Testis (tissue), 5 donors: ENCODE measurements at places on chromosomes 2 and 18. TPM values are rescaled to one million over a fixed set of nuclear protein-coding genes. Genes with fewer than 3 reads are reported as not detected.

Gene UPP2
- not detected for polyA plus RNA-seq

Gene COX7A2L
- polyA plus RNA-seq = 143 TPM

Gene CBLN2
- 0.80 TPM for polyA plus RNA-seq

Gene PLEK
- polyA plus RNA-seq = 9.2 TPM

Gene ONECUT2
- polyA plus RNA-seq = 0.69 TPM

Gene CYS1
- polyA plus RNA-seq = 5.5 TPM

GRCh38 chr18:79479761-79480161, 84.0 kb downstream of the NFATC1 start:
- DNase-seq = no peak
- H3K4me1 ChIP-seq = no peaks in the 10 kb centered on the region
- no peak overlapping the region for H3K4me3 ChIP-seq
- H3K27me3 ChIP-seq = no peaks in the 10 kb centered on the region

DNA sequence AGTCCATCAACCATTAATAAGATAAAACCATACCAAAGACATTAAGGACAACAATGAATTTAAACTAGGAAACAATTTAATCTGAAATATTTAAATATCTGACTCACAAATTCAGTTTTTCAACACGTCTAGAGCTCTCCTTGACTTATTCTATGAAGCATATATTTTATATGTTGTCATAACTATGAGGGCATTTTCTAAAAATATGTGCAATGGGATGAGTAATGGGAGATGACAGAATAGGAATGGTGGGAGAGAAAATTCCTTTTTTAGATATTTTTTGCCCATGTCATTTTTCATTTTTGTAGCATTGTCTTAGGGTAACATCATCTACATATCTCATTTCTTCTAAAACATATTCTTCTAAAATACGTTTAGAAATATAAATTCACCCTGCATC, 79.2 kb upstream of the CDH2 start:
- DNase-seq = no peak

DNA sequence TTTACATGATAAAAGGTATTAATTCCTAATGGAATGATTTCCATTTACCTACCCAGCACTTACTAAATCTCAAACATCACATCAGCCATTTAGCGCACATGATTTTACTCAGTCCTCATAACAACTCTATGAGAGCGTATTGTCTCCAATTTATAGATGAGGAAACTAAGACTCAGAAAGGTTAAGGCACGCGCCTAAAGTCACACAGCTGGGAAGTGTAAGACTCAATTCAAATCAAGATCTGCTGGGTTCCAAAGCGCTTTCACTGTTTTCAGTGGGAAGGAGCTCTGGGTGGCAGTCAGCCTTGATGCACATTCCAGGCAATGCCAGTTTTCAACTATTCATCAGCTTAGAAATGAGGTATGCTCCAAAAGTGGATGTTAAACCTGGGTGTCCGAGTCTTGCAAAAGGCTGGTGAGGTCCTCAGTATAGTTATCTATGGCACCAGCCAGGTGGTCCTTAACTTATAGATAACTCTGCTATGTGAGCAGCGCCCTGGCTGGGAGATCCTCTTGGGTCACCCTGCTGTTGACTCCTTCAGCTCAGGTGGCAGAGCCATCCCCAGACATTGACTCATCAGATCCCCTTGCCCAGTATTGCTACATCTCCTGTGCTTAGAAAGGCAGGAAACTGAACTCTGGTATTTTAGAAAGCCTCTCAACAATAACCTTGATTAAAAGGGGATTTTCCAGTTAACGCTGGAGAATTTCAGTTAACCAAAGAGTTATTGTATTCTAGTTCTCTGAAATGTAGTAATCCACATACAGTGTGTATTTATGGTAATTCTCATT, 47.1 kb downstream of the SLC4A1AP start:
- no peak overlapping the region for H3K27ac ChIP-seq
- no peak overlapping the region for H3K4me3 ChIP-seq
- DNase-seq = no peak

GRCh38 chr18:2032036-2032435, 539.3 kb downstream of the METTL4 start:
- no peak overlapping the region for H3K27ac ChIP-seq
- DNase-seq = no peak
- no peaks in the 10 kb centered on the region for H3K27me3 ChIP-seq

DNA sequence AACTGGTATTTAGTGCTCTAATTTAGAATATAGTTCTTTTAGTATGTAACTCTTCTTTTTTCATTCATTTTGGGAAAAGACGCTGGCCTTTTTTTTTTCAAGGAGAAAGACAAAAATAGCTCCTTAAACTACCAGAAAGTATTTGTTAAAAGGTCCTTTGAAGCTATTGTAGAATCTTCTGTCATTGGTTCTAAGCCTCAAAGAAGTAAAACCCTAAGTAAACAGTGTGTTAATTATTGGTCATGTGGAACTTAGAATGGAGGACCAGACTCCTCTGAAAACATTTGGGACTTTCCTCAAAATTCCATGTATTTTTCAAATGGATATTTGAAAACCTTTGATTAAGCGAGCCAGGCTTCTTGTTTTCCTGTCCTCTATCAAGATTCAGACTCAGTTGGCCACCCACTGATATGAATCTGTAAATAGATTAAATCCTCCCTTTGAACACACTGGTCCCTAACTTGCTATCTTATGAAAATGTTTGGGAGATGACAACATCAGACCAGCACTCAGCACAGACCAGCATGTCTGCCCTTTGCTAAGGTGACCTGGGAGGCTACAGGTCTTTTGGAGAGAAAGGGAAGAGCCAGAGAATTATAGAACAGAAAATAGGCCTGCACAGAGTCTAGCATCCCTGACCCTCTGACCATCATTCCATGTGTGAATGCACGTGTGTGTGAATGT, 120.3 kb upstream of the GATA6 start:
- H3K27me3 ChIP-seq = no peaks in the 10 kb centered on the region
- H3K4me1 ChIP-seq = peaks cover 9% of the 10 kb centered on the region
- H3K36me3 ChIP-seq = no peaks in the 10 kb centered on the region
- no peak overlapping the region for H3K27ac ChIP-seq
- H3K4me3 ChIP-seq = no peak overlapping the region
- no peak for DNase-seq

DNA sequence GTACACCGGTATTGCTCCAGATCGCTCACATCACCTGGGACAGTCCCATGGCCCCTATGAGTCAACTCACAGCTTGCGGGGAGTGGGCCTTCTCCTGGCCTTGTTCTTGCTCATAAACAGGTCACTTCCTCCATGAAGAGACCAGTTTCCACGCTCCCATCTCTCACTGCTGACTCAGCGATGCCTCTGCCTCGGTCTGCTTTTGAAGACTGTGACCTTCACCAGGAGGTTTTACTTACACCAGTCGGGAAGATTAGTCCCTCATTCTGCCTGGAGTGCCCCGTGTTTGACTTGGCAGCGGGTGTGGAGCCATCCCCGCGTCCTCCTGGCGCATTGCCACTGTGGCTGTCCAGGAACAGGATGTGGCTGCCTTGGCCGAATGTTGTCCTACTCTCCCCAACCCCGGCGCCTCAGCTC, 159.8 kb downstream of the RHBDD1 start:
- no peak overlapping the region for H3K27ac ChIP-seq
- H3K4me3 ChIP-seq = no peak overlapping the region
- H3K27me3 ChIP-seq = no peaks in the 10 kb centered on the region
- no peaks in the 10 kb centered on the region for H3K36me3 ChIP-seq
- peak; percentile 23 for DNase-seq

GRCh38 chr2:69668598-69668997, 25.1 kb upstream of the AAK1 start:
- no peak overlapping the region for H3K27ac ChIP-seq
- H3K4me1 ChIP-seq = peaks cover under 1% of the 10 kb centered on the region
- H3K36me3 ChIP-seq = no peaks in the 10 kb centered on the region
